ENCODE measurements at places on chromosomes 16 and 17.

DNA sequence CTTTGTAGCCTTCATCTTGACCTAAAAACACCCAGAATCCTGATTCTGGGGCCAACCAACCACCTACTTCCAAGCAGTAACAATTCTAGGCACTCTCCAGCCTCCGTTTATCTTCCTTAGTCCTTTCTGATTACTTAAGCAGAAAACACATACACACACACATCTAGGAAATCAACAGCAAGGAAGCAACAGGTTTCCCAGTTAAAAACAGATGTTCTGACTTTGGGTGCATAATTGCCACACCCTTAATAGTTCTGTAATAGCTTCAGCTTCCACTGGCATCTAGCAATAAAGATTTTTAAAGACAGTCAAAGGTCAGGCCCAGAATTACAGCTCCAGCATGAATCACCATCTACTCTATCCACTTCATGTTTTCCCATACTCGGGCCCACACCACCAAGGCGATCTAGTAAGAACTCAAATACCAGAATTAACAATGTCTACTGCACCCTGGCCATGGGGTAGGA is 2.6 kb downstream of the ARHGAP17 start:
- DNase-seq: peak; percentile 60

DNA sequence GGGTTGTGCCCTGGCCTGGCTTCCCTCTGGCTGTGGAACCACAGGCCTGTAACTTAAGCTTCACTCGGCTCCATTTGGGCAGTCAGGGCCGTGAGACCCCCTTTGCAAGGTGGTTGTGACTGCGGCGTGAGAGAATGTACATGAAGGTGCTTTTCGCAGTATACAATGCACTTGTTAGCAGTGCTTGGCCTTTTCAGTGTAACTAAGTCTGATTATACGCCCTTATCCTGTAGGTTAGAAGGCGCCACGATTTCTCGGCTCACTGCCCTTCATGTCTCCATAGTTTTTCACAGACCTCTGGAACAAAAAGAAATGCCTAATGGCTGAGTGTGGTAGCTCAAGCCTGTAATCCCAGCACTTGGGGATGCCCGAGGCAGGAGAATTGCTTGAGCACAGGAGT is 13.3 kb downstream of the SAP30BP start:
- no peak for DNase-seq

GRCh38 chr17:1179818-1180742 is at the start of gene ABR:
ABR (minus strand) TSS chr17:1179981; CDS start chr17:1179727, 254 bp downstream.
- no peak for DNase-seq

- DNase-seq: peak; percentile 50
Observed at GRCh38 chr17:74736513-74737298, at the start of gene RAB37. RAB37 (plus strand) TSS chr17:74737256; CDS start chr17:74737273, 17 bp downstream.

DNA sequence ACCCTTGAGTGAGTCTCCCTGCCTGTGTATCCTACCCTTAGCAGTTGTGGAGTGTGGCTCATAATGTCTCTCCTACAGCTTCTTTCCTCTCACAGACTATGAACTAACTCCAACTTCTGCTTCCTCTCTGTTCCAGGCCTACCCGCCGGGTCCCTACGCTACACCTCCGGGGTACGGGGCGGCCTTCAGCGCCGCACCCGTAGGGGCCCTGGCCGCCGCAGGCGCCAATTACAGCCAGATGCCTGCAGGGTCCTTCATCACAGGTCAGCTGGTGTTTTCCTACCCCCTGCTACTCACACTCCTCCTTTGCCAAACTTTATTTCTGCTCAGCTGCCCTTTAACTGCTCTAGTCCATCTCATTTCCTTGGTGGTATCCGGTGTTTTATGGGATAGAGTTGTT is 5.4 kb downstream of the RNF227 start:
- DNase-seq: no peak

GRCh38 chr16:9170470-9170869 is 79.0 kb downstream of the HAPSTR1 start:
- no peak for DNase-seq

- DNase-seq: peak; percentile 48
Observed at GRCh38 chr17:924711-925475, 54.7 kb downstream of the NXN start.

DNA sequence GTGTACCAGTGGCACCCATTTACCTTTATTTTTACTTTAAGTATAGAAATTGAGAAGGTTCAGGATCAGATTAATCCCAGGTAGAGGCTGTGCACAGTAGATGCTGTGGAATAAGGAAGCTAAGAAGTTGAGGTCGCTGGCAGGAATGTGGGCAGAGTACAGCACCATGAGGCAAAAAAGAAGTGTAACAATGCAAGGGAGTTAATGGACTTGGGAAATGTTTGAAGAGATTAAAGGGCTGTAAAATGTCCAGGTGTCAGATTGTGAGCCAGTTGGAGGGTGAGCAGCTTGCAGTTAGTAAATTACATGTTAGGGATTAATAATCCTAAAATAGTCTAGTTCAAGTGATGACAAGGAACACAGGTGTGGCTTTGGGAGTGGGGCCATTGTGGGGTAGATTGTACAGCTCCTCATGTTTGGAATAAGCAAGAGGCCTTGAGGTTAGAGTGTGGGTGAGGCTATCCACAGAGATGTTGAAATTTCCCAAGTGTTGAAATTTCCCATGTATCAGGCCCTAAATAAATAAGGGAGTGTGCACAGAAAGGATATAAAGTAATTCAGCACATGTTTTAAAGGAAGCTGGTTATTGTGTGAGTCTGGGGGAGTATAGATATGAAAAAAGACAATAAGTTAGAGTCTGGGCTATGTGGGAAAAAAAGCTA is 21.5 kb downstream of the TAT start:
- no peak for DNase-seq

GRCh38 chr17:41592601-41593305 is 6.1 kb upstream of the KRT14 start:
- no peak for DNase-seq

DNA sequence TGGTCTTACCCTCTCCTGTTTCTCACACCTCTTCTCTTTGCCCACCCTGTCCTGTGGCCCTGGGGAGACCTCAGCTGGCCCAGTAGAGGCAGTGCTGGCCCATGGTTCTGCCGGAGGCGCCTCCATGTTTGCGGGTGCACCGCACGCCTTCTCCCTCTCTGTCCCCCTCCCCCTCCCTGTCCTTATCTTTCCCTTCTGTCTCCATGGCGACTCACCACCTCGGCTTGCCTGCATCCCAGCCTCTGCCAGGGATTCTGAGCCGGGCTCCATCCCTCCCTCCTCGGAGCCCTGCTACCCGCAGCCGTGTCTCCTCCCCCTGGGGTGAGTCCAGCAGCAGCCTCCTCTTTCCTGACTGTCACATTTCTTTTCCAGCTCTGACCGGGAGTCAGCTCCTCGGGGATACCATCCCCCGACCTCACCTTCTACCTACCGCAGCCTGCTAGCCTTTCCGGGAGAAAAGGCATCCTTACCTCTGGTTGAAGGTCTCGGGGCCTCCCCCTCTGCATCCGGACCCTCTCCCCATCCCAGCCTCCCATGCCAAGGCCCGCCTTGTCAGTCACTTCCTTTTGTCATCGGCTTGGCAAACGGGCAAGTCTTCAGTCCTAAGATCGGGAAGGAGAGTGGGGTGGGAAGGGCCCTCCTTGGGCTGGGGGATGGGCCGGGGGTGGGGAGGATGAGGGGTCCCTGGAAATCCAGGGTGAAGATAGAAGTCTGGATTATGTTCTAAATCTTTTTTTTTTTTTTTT is at the start of gene RNF112:
RNF112 (plus strand) TSS at position 358 of the 746 bp plus-strand sequence; CDS start at position 535, 177 bp downstream.
- DNase-seq: no peak

GRCh38 chr16:3787924-3788661 is 70.8 kb upstream of the TRAP1 start:
- no peak for DNase-seq

DNA sequence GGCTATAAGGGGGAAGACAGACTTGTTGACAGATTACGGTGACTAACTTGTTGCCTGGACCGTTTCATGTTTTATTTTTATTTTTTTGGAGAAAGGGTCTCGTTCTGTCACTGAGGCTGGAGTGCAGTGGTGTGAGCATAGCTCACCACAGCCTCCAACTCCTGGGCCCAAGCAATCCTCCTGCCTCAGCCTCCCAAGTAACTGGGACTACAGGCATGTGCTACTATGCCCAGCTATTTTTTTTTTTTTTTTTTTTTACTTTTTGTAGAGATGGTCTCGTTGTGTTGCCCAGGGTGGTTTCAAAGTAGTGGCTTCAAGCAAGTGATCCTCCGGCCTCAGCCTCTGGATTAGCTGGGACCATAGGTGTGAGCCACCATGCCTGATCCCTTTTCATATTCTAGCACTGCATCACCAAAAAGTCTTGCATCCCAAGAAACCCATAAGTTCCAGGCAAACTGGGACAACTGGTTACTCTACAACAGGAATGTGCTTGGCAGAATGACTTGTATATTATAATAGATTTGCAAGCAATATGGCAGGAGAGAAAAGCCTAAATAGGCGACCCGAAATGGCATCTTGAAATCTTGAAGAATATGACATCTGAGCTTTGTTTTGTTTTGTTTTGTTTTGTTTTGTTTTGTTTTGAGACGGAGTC is 2.2 kb upstream of the WDR59 start:
- no peak for DNase-seq

- no peak for DNase-seq
Observed at GRCh38 chr17:16273929-16274339, 56.9 kb downstream of the PIGL start.

- DNase-seq: no peak
Observed at GRCh38 chr16:89334461-89334860, 117.0 kb downstream of the ZNF778 start.

- DNase-seq: no peak
Observed at GRCh38 chr16:51747329-51747728, 596.3 kb upstream of the SALL1 start.

DNA sequence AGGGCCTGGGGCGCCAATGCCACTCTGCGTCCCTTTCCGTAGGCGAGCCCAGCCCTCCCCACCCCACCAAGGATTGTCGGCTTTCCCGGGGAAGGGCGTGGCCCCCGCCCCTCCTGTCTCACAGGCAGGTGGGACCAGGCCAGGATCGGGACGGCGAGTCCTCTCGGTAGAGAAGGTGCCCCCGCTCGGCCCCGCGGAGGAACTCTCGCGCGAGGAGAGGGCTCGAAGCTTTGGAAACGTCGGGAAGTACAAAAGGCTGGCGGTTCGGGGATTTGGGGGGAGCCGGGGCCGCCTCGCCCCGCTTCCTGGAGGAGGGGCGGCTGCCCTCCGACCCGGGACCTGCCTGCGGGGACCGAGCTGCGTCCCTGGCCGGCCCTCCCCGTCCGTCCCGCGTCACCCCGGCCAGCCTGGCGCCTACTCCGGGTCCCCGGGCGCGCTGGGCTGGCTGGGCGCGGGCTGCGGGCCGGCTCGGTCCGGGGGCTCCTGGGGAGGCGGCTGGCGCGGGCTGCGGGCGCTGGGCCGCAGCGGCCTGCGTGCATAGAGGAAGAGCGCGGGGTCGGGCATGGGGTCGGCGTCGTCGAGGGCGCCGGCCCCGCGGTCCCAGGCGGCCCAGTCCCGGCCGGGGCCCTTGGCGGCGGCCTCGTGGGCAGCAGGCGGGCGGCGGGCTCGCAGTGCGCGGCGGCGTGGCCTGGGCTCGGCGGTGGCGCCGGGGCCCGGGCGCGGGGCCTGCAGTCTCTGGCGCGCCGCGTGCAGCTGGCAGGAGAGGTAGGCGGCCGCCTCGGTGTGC is 12.6 kb upstream of the CLUH start:
- peak; percentile 57 for DNase-seq

- no peak for DNase-seq
Observed at GRCh38 chr17:19900809-19901208, 33.1 kb upstream of the ULK2 start.

- no peak for DNase-seq
Observed at GRCh38 chr17:14052886-14053615, 16.3 kb upstream of the COX10 start.

GRCh38 chr16:57677622-57678369 is 9.7 kb downstream of the ADGRG3 start:
- DNase-seq: no peak

DNA sequence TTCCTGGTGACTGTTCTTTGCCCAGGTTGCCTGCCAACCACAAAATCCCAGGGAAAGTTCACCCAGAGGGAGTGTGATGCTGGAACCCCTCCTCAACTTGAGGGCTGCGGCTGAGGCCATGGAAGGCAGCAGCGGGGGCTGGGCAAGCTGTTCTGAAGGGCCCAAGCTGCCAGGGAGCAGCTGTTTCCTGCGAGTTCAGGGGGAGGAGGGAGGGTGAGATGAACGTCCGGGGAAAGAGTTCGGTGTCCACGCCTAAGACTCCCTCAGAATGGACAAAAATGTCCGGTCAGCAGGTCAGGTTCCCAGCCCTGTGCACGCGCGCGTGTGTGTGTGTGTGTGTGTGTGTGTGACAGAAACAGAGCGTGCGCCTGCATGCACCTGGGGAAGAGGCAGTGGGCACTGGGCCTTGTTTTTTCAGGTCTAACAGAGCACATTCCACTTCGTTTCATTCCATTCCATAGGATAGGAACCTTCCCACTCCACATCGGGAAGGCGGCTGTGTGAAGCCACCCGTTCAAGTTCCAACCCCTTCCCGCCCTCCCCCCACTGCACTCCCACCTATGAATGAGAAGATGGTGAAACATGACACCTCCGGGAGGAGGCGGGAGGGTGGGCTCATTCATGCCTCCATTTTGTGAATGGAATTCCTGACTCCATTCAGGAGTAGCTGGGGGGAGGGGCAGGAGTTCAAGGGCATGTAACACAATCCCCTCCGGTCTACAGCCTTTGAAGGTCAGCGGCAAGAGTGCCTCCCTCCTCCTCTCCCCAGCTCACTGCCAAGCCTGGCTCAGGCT is 15.7 kb downstream of the ETV4 start:
- DNase-seq: peak; percentile 85

DNA sequence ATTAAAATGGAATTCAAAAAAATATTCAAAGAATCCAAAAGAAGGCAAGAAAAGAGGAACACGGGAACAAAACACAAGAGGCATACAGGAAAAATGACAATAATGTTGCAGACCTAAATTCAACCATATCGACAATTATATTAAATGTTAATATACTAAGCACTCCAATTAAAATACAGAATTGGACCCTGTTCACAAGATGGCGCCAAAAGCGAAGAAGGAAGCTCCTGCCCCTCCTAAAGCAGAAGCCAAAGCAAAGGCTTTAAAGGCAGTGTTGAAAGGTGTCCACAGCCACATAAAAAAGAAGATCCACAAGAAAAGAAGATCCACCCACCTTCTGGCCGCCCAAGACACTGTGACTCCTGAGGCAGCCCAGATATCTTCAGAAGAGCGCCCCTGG is 6.3 kb upstream of the XAF1 start:
- DNase-seq: no peak

DNA sequence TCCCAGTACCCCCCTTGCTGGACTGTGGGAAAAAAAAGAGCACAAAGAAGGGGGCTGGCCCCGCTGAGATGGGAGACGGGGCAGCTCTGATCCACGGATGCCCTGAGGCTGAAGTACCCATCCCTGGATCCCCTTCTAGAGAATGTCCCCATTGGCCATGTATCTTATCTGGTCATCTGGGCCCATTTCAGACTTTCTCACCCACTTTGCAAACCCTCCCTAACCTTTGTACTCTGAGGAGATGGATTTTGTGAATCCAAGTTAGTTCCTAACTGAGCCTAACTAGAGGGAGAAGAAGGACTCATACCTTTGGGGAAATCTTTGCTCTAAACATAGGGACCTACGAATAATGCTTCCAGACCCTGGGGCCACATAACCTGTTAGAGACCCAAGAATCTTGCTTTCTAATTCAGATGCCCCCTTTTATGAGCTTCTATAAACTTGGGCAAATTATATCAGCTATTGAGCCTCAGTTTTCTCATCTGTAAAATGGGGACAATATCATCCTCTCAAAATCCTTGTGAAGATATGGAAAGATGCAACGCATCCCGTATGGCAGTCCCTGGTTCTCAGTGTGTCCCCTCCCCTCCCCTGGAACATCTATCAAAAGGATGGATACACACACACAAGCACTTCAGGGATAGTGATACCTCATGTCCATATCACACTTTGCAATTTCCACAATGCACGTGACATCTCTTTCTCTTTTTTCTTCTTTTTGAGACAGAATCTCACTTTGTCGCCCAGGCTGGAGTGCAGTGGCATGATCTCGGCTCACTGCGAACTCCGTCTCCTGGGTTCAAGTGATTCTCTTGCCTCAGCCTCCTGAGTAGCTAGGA is 16.8 kb upstream of the FZD2 start:
- DNase-seq: no peak
